NCI-H1417 treated with DMSO at 0.1 percent for 48 hours (cell line): ENCODE measurements at places on chromosomes 16 and 17.

DNA sequence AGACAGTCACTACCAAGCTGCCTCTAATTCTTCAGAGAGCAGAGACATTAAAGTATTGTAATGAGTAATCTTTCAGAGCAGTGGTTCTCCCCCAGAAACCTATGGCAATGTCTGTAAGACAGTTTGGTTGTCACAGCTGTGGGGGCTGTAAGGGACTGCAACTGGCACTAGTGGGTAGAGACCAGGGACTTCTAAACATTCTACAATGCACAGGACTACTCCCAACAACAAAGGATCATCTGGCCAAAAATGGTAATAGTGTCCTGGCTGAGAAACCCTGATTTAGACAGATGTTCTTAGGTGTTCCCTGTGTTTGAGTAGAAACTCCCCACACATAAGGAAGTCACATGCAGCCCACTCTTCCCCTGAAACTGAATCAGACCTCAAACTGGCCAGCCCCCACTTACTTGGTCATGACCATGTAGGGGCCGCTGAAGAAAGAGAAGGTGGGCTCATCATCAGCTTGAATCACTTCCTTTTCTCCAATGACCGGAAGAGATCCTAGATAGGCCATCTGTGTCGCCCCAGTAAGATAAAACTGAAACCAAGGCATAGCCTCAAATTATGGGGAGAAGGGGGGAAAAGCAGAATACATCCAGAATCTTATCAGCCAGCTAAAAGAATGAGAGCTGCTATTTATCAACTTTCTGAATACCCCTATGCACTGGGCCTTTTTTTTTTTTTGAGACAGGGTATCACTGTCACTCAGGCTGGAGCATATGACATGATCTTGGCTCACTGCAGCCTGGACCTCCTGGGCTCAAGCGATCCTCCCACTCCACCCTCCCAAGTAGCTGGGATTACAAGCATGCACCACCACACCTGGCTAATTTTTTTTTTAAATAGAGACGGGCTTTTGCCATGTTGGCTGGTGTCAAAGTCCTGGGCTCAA, 75.8 kb downstream of the TEX14 start:
- DNase-seq: no peak

- no peak for DNase-seq
Measured at GRCh38 chr17:57782062-57782490, 37.0 kb upstream of the CCDC182 start.

DNA sequence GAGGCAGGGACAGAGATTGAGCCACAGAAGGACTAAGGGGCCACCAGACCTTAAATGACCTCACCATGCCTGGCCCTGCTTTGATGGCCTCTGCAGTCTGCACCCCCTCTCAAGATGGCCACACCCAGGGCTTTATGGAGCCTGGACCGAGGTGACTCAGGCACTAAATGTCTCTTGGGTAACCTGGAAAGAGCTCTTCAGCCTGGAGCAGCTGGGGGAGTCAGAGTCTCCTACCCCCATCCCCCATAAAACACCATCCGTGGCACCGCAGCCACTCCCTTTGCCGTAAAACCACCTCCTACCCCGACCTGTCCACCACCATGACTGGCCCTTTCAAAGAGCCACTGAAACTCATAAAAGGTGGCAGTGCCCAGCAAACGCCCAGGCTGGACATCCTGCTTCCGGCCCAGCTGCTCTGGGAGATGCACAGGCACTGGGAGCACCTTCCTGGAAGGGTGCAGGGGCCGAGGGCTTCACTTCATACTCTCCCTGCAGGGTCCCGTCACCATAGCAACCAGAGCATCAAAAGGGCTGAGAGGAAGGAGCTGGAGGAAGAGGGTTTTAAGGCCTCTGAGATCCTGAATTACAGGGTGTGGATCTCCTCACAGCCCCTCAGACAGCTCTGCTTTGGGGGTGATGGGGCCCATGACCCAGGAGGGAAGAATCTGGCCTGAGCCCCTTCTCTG, 22.3 kb downstream of the FOXN1 start:
- DNase-seq: no peak

DNA sequence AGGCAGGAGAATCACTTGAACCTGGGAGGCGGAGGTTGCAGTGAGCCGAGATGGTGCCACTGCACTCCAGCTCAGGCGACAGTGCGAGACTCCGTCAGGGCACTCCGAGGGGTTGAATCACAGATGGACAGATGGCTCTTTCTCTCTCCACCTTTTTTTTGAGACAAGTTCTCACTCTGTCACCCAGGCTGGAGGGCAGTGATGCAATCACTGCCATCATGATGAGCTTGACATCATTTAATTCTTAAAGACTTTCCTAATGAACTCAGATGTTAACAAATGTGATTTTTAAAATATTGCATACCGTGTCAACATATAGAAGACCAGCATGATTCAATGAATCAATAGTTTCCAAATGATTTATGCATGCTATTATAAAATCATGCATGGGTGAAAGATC, 3.5 kb downstream of the GDPD1 start:
- DNase-seq: no peak

GRCh38 chr16:89922884-89923639, at the start of gene TUBB3:
Gene TUBB3, plus strand, starts transcription at chr16:89923342. Its CDS starts 60 bp downstream, at chr16:89923402.
- no peak for DNase-seq

GRCh38 chr16:75224306-75225082, 5.7 kb downstream of the CTRB1 start:
- DNase-seq: no peak

DNA sequence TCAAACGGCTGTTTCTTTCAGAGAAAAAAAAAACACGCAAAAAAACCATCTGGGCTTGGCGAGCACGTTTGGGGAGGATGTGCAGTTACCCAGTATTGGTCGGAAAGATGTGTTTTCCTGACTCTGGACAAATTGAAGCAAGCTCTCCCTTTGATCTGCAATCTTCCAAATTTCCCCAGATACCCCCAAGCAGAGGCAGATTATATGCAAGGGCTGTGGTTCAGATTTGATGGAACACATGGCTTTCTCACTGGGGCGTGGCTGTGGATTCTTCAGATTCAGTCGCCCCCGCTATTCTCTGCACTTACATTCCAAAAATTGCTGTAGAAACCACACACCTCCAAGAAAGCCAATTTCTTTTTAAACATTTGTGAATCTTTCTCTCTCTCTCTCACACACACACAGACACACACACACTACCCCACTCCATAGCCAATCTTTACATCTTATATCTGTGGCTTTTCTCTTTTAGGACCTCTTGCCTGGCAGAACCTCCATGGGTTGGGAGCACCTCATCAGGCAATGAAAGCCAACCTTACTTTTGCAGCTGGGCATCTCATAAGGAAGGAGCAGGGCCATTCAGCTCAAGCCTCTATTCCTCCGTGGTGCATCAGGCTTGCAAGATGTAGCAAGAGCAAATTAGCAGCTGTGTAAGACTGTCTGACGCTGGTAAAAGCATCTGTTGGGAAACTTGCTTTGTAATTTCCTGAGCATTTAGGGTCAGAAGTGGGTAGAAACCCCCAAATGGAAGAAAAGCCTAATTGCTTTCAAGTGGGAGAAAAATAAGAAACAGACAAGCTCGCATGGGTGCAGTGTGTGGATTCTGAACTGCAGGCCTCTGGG, 103.9 kb upstream of the FAM20A start:
- DNase-seq: no peak

GRCh38 chr16:72042157-72042660, 12.1 kb upstream of the HP start:
- no peak for DNase-seq

- DNase-seq: no peak
Measured at GRCh38 chr17:4035081-4035680, 70.9 kb upstream of the ATP2A3 start.

DNA sequence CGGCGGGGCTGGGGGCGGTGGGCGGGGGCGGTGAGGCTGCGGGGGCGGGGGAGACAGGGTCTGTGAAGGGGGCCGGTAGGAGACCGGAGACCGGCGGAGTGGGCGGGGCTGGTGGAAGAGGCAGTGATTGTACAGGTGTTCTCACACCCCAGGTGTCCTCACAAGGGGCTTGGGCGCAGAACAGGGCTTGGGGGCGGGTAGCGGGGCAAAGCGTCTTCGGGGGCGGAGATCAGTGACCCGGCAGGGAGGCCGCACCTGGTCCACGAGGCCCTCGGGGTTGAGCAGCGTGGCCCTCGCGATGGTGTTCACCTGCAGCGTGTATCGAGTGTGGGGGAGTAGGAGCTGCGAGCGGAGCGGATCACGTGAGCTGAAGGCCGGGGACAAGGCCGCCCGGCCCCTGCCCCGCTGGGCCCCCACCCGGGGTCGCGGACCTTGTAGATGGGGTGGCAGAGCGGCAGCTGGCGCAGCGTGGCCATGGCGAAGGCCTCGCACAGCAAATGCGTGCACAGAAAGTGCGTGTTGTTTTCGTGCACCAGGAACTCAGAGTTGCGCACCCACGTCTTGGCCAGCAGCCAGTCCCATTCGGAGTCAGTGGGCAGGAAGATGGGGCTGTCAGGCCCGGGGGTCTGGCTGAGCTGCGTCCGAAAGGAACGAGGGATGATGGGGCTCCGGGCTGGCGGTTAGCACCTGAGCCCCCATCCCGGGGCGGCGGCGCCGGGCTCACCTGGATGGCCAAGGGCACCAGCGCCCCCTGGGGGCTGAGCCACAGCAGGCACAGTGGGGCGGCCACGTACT, 8.5 kb downstream of the ALOXE3 start:
- no peak for DNase-seq

GRCh38 chr17:64158831-64159590, 29.1 kb upstream of the ERN1 start:
- no peak for DNase-seq

DNA sequence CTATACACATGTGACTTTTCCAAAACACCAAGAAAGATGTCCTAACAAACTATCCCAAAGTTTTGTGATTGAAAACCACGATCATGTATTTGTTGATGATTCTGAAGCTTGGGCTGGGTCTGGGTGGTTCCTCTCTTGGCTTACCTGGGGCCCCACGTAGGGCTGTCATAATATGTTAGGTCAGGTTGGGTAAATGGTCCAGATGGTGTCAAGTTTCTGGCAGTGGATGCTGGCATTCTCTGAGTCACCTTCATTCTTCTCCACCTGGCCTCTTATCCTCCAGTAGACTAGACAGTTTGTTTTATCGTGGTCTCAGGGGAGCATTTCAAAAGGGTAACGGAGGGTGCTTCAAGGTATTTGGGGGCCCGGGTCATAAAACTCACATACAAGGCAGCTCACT, 39.4 kb downstream of the SYCE1L start:
- no peak for DNase-seq

DNA sequence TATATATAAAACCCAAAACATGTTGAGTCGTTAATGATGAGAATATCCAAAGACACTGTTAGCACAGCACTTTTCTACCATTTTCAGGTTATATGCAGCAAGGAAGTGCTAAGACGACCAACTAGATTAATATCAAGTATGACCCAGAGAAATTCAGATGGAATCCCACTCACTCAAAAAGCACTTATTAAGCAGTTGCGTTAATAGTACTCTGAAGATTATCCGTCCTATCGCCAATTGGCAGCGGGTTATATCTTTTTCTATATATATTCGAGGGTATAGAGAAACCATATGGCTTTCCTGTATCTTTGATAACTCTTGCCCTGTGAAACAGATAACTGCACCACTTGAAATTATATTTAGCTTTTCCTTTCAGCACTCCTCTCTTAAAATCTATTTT, 1.1 kb downstream of the CRLF3 start:
- DNase-seq: no peak

GRCh38 chr16:68382296-68382718, 66.0 kb downstream of the SMPD3 start:
- no peak for DNase-seq

DNA sequence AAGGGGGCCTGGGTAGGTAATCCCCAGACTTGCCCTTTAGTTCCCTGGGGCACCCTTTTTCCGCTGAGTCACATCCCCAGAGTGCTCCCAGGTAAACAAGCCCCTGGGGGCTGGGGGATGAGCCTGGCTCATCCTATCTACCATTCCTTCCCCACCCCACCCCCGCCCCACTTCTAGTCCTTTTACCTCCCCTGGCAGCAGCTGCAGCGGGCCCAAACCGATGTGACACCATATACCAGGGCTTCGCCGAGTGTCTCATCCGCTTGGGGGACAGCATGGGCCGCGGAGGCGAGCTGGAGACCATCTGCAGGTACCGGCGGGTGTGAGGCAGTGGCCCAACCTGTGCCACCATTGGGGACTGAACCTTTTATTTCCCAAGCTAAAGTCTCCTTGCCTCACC, 860 bp downstream of the NRN1L start:
- DNase-seq: no peak

DNA sequence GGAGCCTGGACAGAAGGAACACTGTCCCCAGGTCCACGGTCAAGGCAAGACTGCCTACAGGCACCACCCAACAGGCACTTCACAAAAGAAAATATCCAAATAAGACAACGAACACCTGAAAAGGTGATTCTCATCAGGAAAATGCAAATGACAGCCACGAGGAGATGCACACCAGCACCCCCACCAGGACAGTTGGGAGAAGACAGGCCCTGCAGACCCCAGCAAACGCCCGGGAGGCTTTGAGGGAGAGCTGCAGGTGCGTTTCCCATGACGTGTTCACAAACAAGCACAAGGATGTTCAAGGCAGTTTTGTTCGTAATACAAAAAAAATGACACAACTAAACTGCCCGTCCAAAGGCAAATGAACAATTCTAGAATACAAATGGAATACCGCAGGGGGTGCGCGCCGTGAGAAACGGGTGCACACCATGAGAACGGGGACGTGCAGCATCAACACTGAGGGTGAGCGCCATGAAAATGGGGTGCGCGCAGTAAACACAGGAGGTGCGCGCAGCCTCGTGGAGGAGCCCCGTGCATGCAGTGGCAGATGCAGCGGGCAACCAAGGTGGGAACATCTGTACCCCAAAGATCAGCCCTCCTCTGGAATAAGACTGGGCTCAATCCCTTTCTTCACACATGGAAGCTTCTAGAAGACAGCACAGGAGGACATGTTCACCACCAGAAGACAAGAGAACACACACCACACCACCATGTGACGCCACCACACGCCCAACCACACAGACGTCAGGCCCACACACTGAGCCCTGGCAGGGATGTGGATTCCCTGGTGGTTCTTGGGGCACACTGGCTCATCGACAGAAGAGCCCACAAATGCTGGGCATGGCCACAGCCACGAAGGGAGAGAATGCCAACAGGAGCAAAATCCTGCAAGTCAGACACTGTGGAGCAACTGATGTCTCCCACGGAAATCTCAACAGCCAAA, 91.2 kb downstream of the ZNF778 start:
- DNase-seq: no peak

DNA sequence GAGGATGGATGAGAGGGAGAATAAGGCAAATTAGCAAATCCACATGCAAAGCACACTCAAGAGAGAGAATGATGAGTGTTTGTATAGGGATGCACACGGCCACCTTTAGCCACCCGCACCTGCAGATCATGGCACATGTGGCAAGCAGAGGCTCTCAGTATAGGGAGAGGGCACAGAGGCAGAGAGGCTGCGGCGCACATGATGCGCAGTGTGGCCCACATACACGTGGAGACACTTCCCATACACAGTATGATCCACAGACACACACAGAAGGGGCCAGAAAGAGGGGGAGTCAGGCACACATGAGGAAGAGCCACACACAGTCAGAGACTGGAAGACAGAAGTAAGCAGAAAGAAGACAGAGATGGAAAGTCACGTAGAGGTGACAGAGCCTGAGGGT, 6.5 kb upstream of the CHD3 start:
- no peak for DNase-seq
